SJSA1 (cell line): ENCODE measurements at places on chromosomes 2 and 18. TPM values are rescaled to one million over a fixed set of nuclear protein-coding genes. Genes with fewer than 3 reads are reported as not detected.
A peak's percentile ranks its signal among the peaks of the same experiment; 100 is the strongest.

Gene MAT2A
- 84.2 and 92.7 TPM in 2 replicates for total RNA-seq

DNA sequence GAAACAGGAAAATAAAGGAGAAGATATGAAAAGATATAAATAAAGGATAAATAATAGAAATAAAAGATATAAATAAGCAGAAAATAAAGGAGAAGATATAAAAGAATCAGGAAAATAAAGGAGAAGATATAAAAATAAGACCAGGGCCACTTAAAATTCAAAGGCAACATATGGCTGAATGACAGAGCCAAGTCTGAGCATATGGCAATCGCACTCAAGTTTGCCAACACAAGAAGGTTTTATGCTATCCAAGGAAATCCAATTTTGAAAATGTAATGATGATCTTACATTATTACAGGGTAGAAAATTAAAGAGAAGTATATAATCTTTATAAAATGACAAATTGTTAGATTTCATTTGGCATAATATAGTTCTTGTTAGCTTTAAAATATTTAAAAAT lies 33.6 kb downstream of the USP40 start:
- H3K36me3 ChIP-seq: peaks cover 20% of the 10 kb centered on the region
- DNase-seq: no peak
- H3K4me3 ChIP-seq: no peak overlapping the region
- H3K4me1 ChIP-seq: no peaks in the 10 kb centered on the region
- H3K27ac ChIP-seq: no peak overlapping the region

DNA sequence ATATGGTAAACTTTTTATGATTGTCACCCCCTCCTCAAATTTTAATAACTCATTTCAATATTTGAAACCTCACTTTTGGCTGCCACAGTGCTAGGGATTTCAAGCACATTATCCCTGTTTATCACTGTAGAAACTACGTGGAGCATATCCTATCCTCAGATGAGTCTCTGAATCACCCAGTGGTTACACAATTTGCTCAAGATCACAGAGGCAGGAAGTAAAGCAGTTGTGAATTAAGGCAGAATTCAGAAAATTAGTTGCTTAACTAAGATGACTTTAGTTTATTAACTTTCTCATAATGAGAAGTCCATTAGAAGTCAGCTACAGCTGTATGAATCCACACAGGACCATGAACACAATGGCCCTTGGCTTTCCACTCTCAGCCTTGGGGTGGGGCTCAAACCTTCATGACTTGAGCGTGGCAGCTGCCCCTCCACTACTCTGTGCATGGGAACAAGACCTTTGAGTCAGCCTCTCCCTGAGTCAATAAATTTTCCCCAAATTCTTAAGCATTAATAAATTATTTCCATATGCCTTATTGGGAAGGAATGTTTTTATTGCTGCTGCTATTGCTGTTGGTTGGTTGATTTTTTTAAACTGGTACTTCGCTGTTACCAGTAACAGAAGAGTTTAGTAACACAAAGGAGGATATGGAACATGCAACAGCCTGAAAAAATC lies 369.0 kb downstream of the CBLN2 start:
- no peaks in the 10 kb centered on the region for H3K36me3 ChIP-seq
- H3K27ac ChIP-seq: no peak overlapping the region
- no peaks in the 10 kb centered on the region for H3K27me3 ChIP-seq
- DNase-seq: no peak

DNA sequence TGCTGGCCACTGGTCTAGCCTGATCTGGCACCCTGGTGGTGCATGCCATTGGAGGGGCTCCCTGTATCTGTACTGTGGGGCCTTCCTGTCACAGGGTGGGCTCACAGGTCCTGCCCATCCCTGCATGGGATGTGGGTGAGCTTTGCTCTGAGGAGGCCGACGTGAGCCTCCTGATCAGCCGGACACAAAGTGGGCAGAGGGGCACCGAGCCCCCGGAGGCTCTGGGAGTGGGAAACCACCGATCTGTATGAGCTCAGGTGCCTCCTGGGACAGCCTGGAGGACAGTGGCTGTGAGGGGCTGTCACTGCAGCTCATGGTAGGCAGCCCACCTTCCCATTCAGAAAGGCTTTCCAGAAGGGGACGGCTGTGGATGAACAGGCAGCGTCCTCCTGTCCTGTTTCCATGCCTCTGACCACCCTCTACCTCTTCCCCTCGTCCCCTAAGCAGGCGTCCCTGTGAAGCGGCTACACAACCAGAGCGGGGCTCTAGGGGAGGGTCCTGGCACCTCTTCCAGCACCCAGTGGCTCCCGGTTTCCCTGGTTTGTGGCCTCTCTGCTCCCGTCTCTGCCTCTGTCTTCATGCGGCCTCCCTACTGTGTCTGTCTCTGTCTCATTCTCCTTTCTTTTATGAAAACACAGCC lies 112.5 kb upstream of the OTOS start:
- DNase-seq: no peak
- no peaks in the 10 kb centered on the region for H3K36me3 ChIP-seq
- H3K27ac ChIP-seq: no peak overlapping the region
- no peak overlapping the region for H3K4me3 ChIP-seq

DNA sequence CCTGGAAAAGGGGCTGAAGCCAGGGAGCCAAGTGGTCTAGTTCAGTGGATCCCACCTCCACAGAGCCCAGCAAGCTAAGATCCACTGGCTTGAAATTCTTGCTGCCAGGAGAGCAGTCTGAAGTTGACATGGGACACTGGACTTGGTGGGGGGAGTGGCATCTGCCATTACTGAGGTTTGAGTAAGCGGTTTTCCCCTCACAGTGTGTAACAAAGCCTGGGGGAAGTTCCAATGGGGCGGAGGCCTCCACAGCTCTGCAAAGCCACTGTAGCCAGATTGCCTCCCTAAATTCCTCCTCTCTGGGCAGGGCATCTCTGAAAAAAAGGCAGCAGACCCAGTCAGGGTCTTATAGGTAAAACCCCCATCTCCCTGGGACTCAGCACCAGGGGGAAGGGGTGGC lies 144.4 kb downstream of the PTPRM start:
- no peaks in the 10 kb centered on the region for H3K4me1 ChIP-seq
- DNase-seq: no peak
- H3K36me3 ChIP-seq: no peaks in the 10 kb centered on the region
- no peaks in the 10 kb centered on the region for H3K27me3 ChIP-seq

Gene ARHGAP15
- total RNA-seq: not detected in 2 replicates

Gene RBM43
- total RNA-seq: 1.7 and 3.7 TPM in 2 replicates

Gene LRRTM1
- not detected in 2 replicates for total RNA-seq

GRCh38 chr2:64699712-64700111 lies 46.0 kb upstream of the SERTAD2 start:
- H3K4me1 ChIP-seq: peaks cover 38% of the 10 kb centered on the region
- no peak overlapping the region for H3K4me3 ChIP-seq
- no peaks in the 10 kb centered on the region for H3K36me3 ChIP-seq
- DNase-seq: no peak
- no peaks in the 10 kb centered on the region for H3K27me3 ChIP-seq

Gene CD8B2
- not detected in 2 replicates for total RNA-seq

DNA sequence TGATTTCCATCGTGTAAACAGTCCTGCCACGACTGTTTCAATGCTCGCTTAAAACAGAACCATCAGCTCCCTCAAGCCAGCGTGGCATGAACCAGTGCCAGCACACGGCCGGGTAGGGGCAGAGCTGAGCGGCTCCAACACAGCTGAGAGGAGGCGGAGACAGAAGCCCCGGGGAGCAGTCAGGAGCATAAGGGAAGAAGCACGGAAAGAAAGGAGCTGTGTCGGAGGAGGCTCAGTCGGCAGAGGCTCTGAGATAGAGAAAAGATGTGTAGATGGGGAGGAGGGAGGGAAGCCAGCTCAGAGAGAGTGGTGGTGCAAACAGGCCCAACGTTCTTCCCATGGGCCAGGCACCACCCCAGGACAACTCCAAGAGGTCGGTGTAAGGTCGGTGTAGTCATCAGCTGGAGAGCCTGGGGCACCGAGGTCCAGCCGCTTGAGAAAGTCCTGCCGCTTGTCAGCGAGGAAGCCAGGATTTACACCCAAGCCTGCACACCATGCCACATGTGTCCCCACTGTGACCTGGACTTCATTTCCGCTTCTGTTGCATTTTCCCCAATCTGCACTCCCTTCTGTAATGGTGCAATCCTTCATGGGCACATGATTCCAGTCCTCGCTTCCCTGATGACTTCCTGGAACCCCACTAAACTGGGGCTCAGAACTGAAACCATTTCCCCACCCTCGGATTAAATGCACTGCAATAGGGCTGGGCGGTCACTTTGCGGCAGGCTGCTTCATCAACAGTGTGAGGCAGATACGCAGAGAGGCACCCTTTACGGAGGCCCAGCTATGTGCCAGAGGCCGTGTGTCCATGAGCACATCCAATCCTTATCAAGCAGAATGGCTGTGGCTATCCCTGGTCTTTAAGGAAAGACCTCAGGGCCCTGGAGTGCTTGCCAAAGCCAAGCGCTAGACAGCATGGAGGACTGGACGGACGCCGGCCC lies 43.5 kb downstream of the CYP27C1 start:
- H3K4me3 ChIP-seq: no peak overlapping the region
- DNase-seq: peak; percentile 53
- H3K36me3 ChIP-seq: no peaks in the 10 kb centered on the region
- peak overlapping the region; percentile 57 for H3K27ac ChIP-seq
- H3K27me3 ChIP-seq: no peaks in the 10 kb centered on the region

GRCh38 chr18:52716973-52717372 lies 377.0 kb downstream of the DCC start:
- DNase-seq: peak; percentile 1
- no peaks in the 10 kb centered on the region for H3K36me3 ChIP-seq
- H3K27ac ChIP-seq: no peak overlapping the region
- H3K27me3 ChIP-seq: no peaks in the 10 kb centered on the region
- H3K4me1 ChIP-seq: no peaks in the 10 kb centered on the region

- no peaks in the 10 kb centered on the region for H3K27me3 ChIP-seq
- no peak for DNase-seq
- H3K36me3 ChIP-seq: no peaks in the 10 kb centered on the region
- no peak overlapping the region for H3K27ac ChIP-seq
- no peak overlapping the region for H3K4me3 ChIP-seq
- H3K4me1 ChIP-seq: peaks cover 9% of the 10 kb centered on the region
Measured at GRCh38 chr2:17930773-17931172, 52.3 kb downstream of the KCNS3 start.

GRCh38 chr2:233032551-233033320 lies at the start of gene NEU2:
Gene NEU2 (plus strand): TSS chr2:233032672. CDS start chr2:233032672, 0 bp downstream.
- peaks cover 11% of the 10 kb centered on the region for H3K4me1 ChIP-seq
- DNase-seq: no peak
- no peaks in the 10 kb centered on the region for H3K36me3 ChIP-seq
- H3K4me3 ChIP-seq: no peak within 1 kb of the TSS
- no peak within 1 kb of the TSS for H3K27ac ChIP-seq
- no peaks in the 10 kb centered on the region for H3K27me3 ChIP-seq

GRCh38 chr18:36186461-36187192 lies 670 bp upstream of the MOCOS start:
- H3K27ac ChIP-seq: no peak overlapping the region
- H3K27me3 ChIP-seq: no peaks in the 10 kb centered on the region
- no peaks in the 10 kb centered on the region for H3K36me3 ChIP-seq
- DNase-seq: no peak
- H3K4me3 ChIP-seq: peak overlapping the region; percentile 55

Gene CFAP210
- total RNA-seq: not detected in 2 replicates

DNA sequence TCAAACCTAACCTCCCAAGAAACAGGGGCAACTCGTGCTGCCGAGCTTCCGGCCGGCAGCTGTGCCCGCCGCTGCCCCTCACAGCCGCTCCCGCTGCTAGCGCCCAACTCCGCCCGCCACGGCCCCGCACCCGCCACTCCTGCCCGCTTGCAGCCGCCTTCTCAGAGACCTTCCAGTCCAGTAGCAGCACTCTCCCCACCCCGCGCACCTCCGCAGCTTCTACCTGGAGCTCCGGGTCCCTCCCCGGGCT lies 722 bp upstream of the C2orf15 start:
- H3K27me3 ChIP-seq: peaks cover 3% of the 10 kb centered on the region; the same call in 1 of the 2 replicates
- no peak for DNase-seq
- H3K4me1 ChIP-seq: peaks cover 7% of the 10 kb centered on the region; the same call in 1 of the 2 replicates
- peak overlapping the region; percentile 55 for H3K4me3 ChIP-seq

DNA sequence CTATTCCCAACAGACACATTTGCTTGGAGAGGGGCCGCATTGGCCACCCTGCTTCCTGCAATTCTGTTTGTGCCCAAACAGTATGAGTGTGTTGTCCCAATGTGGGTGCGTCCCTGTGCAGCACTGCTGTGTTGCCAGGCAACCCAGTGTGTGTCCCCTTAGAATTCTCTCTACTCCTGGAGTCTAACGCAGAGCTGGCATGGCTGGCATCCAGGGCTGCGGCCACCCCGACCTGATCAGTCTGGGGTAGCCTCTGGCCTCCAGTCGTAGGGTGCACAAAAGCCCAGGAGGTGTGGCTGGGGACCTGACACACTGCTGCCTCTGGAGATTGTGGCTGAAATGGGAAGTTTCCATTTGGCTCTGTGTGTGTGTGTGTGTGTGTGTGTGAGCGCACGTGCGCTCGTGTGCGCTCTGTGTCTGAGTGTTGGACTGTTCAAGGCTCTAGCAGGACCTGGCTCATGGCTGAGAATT lies 48.0 kb downstream of the TEX44 start:
- no peak for DNase-seq
- no peak overlapping the region for H3K4me3 ChIP-seq
- H3K4me1 ChIP-seq: peaks cover 58% of the 10 kb centered on the region
- peak overlapping the region; percentile 97 for H3K27ac ChIP-seq

Gene FSHR
- total RNA-seq: not detected in 2 replicates

DNA sequence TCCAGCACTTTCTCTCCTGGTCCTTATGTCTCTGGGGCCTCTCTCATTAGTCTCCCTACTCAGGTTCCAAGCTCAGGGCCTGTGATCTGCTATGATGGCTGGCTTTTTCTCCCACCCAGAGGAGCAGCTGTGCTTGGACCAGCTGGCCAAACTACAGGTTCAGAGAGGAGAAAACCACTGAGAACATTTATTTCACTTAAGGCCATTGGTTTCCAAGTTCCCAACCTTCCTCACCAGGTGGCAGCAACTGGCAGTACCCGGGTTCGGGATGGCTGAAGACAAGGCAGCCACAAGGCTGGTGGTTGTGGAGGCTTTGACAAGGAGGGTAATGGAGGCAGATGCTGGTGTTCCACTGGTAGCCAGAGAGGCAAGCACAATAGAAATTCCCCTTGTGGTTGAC lies 29.9 kb upstream of the SELENOI start:
- no peak for DNase-seq
- no peak overlapping the region for H3K27ac ChIP-seq
- no peak overlapping the region for H3K4me3 ChIP-seq
- H3K36me3 ChIP-seq: no peaks in the 10 kb centered on the region
- 0 out of 2 replicates have a peak, but pooled peaks cover 5% of the 10 kb centered on the region for H3K27me3 ChIP-seq
- no peaks in the 10 kb centered on the region for H3K4me1 ChIP-seq

DNA sequence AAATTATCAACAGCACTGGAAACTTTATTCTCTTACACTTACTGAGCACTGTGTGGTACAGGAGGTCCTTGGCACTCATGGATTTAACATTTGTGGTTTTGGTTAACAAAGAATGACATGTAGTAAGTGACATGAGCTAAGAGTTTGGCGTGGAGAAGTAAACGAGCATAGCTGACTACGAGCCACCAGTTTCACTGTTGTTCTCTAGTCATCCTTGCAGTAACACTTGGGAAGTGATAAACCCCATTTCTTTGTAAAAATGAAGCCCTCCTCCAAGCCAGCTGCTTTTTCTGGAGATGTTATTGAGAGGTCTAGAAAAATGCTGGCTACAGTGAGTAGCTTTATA lies 32.7 kb downstream of the QPCT start:
- H3K4me1 ChIP-seq: peaks cover 32% of the 10 kb centered on the region
- H3K27me3 ChIP-seq: no peaks in the 10 kb centered on the region
- H3K27ac ChIP-seq: peak overlapping the region; percentile 88
- peak; percentile 89 for DNase-seq
- H3K36me3 ChIP-seq: no peaks in the 10 kb centered on the region
